Esophagus squamous epithelium (tissue), 5 donors: ENCODE measurements at places on chromosomes 2 and 18.

GRCh38 chr2:16196687-16197503, 256.5 kb downstream of the MYCN start:
- no peak for DNase-seq

DNA sequence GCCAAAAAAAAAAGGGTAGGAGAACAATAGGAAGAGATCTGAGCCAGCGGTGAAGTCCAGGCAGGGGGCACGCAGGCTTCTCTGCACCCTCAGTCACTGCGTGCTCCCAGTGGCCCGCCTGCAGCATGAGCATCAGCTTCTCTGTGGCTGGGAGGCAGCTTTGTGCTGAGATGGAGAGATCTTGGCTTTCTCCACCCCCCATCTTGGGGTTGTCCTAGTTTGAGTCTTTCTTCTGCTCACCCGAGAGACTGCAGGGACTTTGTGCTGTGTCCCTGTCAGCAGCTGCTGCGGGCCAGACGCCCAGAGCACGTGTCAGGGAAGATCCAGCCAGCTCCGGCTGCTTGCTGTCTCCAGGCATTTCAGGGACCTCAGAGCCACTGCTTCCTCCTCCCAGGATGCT, 20.3 kb downstream of the TRAPPC12 start:
- DNase-seq: no peak

GRCh38 chr2:38745267-38745666, 5.9 kb downstream of the SRSF7 start:
- no peak for DNase-seq

DNA sequence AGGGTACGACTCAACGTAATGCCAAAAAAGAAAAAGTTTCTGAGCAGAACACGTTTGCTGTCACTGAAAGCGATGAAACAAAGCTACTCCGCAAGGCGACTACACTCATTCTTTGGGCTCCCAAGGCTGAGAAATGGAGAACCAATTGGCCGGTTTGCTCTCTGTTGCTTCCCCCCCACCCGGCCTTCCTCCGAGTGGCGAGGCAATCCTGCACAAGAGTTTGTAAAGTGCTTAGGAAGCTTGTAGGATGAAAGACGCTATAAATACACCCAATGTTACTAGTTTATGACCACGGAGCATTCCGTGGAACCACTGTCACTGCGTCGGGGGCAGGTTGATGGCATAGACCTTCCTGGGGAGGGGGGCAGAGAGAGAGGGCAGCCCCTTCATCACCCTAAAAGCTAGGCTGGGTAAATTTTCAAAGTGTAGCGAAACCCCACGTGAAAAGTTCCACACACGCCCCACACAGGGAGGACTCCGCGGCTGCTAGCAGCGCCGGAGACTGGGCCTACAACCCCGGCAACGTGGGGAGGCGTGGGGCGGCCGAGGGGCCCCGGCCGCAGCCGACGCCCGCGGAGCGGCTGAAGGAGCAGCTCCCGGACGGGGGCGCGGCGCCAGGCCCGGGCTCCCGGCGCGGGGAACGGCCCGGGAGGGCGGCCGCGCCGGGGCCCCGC, 915 bp downstream of the CUL3 start:
- no peak for DNase-seq

GRCh38 chr2:40584432-40584831, 132.5 kb upstream of the SLC8A1 start:
- no peak for DNase-seq

DNA sequence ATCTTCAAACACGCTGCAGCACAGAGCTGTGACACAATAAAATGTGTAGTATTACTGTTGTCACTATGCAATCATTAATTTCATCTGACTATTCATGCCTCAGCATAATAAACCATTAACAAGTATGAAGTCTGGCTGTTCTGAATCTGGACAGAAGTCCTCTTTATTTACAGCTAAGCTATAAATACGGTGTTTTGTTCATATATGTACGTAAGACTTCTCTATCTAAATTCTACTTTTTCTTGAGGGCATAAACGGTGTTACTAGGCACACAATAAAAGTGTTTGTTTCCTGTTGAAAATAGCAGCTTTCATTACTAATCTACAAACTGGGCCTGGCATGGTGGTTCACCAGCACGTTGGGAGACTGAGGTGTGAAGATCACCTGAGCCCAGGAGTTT, 443.8 kb downstream of the NCKAP5 start:
- no peak for DNase-seq

DNA sequence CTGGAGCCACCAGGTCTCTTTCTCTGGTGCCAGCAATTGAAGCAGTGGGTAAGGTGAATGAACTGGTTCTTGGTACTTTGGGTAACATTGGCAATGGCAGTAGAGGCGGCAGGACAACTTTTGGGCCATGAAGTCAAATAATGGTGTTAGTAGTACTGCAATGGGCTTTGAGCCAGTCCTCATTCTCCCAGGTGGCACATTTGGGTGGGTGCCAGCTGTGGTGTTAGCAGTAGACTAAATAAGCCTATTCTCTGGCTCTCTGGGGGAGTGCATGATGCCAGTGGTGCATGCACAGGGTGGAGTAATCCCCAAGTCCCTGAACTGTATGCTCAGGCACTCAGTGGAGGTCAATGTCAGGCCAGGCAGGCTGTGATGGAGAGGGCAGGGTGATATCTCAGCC, 120.2 kb upstream of the LRRTM4 start:
- no peak for DNase-seq

GRCh38 chr2:61538920-61539520, 864 bp upstream of the XPO1 start:
- no peak for DNase-seq
